ENCODE measurements at places on chromosomes 1 and 21.

- no peak for DNase-seq
- H3K36me3 ChIP-seq = no peaks in the 10 kb centered on the region
- H3K27ac ChIP-seq = no peak overlapping the region
- peaks cover 16% of the 10 kb centered on the region for H3K4me1 ChIP-seq
Measured at GRCh38 chr1:25871086-25871703, 4.3 kb downstream of the PAQR7 start.

GRCh38 chr21:34935898-34936297 lies 113.2 kb downstream of the RUNX1 start:
- H3K4me1 ChIP-seq = no peaks in the 10 kb centered on the region
- H3K4me3 ChIP-seq = no peak overlapping the region
- DNase-seq = no peak
- no peaks in the 10 kb centered on the region for H3K36me3 ChIP-seq

DNA sequence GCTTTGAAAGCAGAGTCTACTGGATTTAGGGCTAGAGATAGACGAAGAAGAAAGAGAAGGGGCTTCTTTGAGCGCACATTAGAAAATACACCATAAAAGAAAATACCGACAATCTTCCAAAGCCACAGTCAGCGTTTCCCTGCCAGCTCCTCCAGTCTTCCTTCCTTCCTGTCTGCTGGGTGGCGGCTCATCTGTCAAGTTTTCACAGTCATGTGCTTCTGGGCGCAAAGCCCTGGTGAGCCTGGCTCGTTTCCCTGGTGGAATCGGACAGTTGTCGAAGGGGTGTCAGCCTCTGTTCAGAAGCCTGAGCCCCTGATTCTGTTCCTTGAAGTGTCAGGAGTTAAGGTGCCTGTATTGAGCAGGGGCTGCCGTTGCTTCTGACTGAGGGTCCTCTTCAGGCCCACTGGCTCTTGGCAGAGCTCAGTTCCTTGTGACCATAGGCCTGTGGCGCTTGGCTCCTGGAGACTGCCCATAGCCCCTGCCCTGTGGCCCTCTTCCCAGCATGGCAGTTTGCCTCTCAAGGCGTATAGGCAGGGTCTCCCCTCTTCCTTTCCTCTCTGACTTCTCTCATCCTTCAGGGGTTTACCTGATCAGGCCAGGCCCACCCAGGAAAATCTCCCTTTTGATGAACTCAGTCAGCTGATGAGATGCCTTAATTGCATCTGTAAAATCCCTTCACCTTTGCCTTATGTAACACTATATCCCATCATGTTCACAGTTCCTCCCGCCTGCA lies 58.6 kb downstream of the ADARB1 start:
- no peak for DNase-seq
- no peak overlapping the region for H3K4me3 ChIP-seq
- no peaks in the 10 kb centered on the region for H3K27me3 ChIP-seq
- peaks cover 28% of the 10 kb centered on the region for H3K4me1 ChIP-seq
- H3K36me3 ChIP-seq = peaks cover 9% of the 10 kb centered on the region

DNA sequence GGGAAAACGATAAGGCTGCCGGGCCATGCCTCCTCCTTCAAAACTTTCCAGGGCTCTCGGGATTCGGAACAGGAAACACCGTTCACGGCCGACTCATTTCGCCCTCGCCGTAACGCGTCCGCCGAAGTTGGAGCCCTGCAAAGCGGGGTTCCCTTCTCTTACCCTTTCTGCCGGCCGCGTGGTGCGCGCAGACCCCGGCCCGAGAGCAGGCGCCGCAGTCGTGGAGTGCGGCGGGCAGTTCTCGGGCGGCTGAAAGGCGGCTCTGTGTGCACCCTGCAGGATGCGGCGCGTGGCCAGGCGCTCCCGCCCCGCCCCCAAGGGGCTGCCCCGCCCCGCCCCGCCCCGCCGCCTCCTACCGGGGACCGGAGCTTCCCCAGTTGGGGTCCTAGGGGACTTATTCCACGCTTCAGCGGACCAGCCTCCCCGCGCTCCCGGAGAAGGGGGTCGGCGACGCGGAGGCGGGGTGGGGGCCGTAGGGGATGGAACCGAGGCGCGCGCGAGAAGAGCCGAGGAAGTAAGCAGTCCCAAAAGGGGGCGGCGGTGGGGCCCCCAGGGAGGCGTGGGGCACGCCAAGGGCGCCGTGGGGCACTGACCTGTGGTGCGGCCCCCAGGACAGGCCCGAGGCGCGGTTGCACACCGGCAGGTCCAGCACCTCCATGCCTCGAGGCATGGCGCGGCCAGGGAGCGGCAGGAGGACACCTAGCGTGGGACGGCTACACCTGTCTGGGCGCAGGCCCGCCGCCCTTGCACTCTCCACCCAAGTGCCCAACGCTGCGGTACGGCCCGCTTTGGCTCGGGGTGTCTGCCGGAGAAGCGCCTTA lies at the start of gene MCOLN2:
Gene MCOLN2 (minus strand): TSS at position 268 of the 821 bp plus-strand sequence. CDS start 241 bp downstream, at position 27.
- H3K36me3 ChIP-seq = no peaks in the 10 kb centered on the region
- peaks cover 8% of the 10 kb centered on the region for H3K4me1 ChIP-seq
- peak within 1 kb of the TSS; percentile 94 for H3K4me3 ChIP-seq
- no peaks in the 10 kb centered on the region for H3K27me3 ChIP-seq
- no peak for DNase-seq

GRCh38 chr1:178091986-178092745 lies 1.7 kb upstream of the RASAL2 start:
- no peak for DNase-seq
- peaks cover 4% of the 10 kb centered on the region for H3K4me1 ChIP-seq
- H3K4me3 ChIP-seq = no peak overlapping the region
- H3K36me3 ChIP-seq = no peaks in the 10 kb centered on the region

- H3K4me3 ChIP-seq = no peak overlapping the region
- H3K36me3 ChIP-seq = no peaks in the 10 kb centered on the region
- no peaks in the 10 kb centered on the region for H3K4me1 ChIP-seq
- H3K27ac ChIP-seq = no peak overlapping the region
Measured at GRCh38 chr21:21232320-21232719, 234.1 kb downstream of the NCAM2 start.

GRCh38 chr1:52751589-52752483 lies 25.6 kb downstream of the ZYG11B start:
- no peaks in the 10 kb centered on the region for H3K4me1 ChIP-seq
- H3K36me3 ChIP-seq = no peaks in the 10 kb centered on the region
- no peak for DNase-seq

DNA sequence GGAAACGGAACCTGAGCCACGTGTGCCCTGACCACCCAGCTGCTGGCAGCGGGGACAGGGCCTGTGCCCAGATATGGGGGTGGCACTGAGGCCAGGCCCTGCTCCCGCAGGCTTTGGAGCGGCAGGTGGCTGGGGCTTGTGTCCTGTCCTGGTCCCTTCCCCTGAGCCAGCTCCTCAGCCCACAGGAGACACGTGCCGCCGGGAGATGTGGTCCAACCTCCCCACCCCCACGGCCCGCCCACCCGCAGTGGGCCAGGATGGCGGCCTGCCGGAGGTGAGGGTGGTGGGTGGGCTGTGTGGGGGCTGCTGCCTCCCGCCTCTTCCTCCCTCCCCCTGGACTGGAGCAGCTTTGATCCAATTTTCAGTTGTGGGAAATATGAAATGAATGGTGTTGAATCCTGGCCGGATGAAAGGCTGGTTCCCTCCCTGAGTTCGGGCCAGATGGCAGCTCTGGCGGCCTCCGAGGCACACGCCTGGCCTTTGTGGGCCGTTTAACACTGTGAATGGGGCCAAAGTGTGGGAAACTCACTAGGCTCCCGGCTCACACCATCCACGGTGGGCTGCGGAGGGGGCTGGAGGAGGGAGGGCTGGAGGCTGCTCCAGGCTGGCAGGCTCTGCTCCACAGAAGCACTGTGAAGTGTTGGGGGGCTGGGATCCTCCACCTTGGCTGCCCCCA lies 2.6 kb upstream of the HES5 start:
- H3K27me3 ChIP-seq = no peaks in the 10 kb centered on the region
- DNase-seq = no peak
- no peak overlapping the region for H3K4me3 ChIP-seq
- H3K27ac ChIP-seq = no peak overlapping the region

DNA sequence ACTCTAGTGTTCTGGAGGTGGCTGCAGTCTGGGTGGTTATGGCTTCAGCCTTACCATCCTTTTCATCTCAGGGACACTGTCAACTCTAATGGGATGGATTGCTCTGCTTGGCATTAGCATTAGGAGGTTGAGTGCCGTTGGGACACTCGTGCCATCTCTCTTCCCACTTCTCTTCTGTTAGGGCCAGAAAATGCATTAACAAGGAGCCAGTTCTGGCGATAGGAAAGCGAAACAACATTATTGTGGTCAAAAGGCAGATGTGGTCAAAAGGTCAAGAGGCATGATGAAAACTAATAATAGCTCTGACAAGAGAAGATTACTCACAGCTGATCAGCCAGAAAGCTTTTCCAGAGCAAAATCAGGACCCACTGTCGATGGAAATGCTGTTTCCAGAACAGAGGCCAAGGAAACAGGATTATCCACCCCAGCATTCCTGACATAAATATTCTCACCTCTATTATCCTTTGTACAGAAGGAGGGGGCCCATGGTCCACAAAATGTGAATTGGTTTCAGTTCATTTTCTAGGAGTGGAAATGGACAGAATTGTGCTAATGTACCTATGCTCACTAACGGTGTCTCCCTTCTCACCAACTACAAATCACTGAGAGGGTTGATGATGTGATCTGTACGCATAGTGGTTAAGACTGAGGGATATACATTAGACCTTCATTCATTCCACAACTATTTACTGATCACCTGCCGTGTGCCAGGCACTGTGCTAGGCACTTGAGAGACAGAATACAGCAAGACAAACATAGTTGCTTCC lies 72.0 kb downstream of the ST6GALNAC5 start:
- no peaks in the 10 kb centered on the region for H3K27me3 ChIP-seq

GRCh38 chr1:3078430-3078861 lies 9.4 kb downstream of the PRDM16 start:
- peaks cover 36% of the 10 kb centered on the region for H3K4me1 ChIP-seq
- no peaks in the 10 kb centered on the region for H3K36me3 ChIP-seq
- no peak for DNase-seq
- H3K27ac ChIP-seq = peak overlapping the region; percentile 100
- H3K4me3 ChIP-seq = peak overlapping the region; percentile 37

- no peaks in the 10 kb centered on the region for H3K27me3 ChIP-seq
- H3K27ac ChIP-seq = no peak overlapping the region
- no peaks in the 10 kb centered on the region for H3K4me1 ChIP-seq
- no peak for DNase-seq
Measured at GRCh38 chr1:158752155-158752712, 2.3 kb upstream of the OR6K6 start.

- H3K36me3 ChIP-seq = no peaks in the 10 kb centered on the region
- peaks cover 22% of the 10 kb centered on the region for H3K4me1 ChIP-seq
- no peak overlapping the region for H3K4me3 ChIP-seq
- H3K27me3 ChIP-seq = no peaks in the 10 kb centered on the region
- no peak for DNase-seq
Measured at GRCh38 chr21:45436351-45437065, 31.5 kb downstream of the COL18A1 start.

DNA sequence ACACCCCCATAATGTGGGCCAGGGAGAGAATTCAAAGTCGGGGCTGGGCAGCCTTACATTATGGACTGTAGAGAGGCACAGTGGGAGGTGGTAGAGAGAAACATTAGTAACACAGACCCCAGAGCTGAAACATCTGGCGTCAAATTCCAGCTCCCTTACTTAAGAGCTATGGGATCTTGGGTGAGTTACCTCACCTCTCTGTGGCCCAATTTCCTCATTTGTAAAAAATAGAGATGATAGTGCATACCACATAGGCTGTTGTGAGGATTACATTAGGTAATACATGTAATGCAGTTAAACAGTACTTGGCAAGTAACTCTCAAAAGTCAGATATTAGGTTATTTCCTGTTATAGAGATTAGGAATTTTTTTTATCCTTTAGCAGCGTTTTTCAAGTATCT lies 160.5 kb upstream of the KIAA0040 start:
- no peaks in the 10 kb centered on the region for H3K4me1 ChIP-seq
- H3K36me3 ChIP-seq = no peaks in the 10 kb centered on the region
- no peak overlapping the region for H3K4me3 ChIP-seq
- no peak for DNase-seq
- no peak overlapping the region for H3K27ac ChIP-seq

DNA sequence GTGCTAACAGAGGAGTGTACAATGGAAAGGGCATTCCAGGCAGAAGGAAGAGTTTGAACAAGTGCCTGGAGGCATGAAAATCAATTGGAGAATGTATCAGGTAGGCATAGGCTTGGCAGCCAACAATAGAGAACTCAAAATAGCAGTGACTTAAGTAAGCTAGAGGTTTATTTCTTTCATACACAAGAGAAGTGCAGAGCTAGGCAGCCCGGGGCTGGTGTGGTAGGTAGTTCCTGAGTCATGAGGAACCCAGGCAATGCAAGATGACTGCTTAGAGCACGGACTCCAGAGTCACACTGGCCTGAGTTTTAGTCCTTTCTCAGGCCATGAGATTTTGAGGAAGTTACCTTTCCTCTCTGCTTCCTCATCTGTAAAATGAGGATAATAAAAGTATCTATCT lies 74.8 kb upstream of the LRRN2 start:
- no peak overlapping the region for H3K27ac ChIP-seq
- no peaks in the 10 kb centered on the region for H3K36me3 ChIP-seq
- H3K27me3 ChIP-seq = no peaks in the 10 kb centered on the region
- no peak for DNase-seq

GRCh38 chr1:29931477-29932175 lies 695.3 kb downstream of the PTPRU start:
- no peaks in the 10 kb centered on the region for H3K27me3 ChIP-seq
- H3K36me3 ChIP-seq = no peaks in the 10 kb centered on the region
- H3K27ac ChIP-seq = no peak overlapping the region

DNA sequence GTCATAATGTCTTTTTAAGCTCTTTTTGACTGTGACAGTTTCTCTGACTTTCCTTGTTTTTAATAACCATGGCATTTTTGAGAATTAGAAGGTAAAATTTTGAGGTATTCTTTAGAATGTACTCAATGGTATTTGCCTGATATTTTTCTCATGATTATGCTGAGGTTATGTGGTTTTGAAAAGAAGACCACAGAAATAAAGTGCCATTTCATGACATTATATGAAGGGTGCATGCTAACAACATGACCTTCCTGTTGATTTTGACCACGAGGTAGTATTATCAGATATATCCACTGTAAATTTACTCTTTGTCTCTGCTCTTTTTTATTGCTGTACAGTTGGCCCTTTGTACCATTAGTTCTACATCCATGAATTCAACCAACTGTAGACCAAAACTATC lies 1418.5 kb downstream of the PLA2G4A start:
- H3K27ac ChIP-seq = no peak overlapping the region
- H3K36me3 ChIP-seq = no peaks in the 10 kb centered on the region
- H3K4me1 ChIP-seq = no peaks in the 10 kb centered on the region
- DNase-seq = no peak
- no peak overlapping the region for H3K4me3 ChIP-seq

GRCh38 chr1:50196081-50196480 lies 87.4 kb downstream of the ELAVL4 start:
- no peaks in the 10 kb centered on the region for H3K27me3 ChIP-seq
- no peak overlapping the region for H3K4me3 ChIP-seq
- no peak for DNase-seq
- no peaks in the 10 kb centered on the region for H3K36me3 ChIP-seq

GRCh38 chr1:115719285-115719684 lies 49.2 kb downstream of the CASQ2 start:
- H3K36me3 ChIP-seq = no peaks in the 10 kb centered on the region
- no peak overlapping the region for H3K4me3 ChIP-seq
- H3K27ac ChIP-seq = no peak overlapping the region
- no peaks in the 10 kb centered on the region for H3K4me1 ChIP-seq
- no peaks in the 10 kb centered on the region for H3K27me3 ChIP-seq

Measured in ascending aorta (tissue), 2 donors.